ENCODE measurements at places on chromosomes 1 and 21.

GRCh38 chr1:226679853-226680516 lies 59.1 kb downstream of the ITPKB start:
- DNase-seq, result peak; percentile 81

DNA sequence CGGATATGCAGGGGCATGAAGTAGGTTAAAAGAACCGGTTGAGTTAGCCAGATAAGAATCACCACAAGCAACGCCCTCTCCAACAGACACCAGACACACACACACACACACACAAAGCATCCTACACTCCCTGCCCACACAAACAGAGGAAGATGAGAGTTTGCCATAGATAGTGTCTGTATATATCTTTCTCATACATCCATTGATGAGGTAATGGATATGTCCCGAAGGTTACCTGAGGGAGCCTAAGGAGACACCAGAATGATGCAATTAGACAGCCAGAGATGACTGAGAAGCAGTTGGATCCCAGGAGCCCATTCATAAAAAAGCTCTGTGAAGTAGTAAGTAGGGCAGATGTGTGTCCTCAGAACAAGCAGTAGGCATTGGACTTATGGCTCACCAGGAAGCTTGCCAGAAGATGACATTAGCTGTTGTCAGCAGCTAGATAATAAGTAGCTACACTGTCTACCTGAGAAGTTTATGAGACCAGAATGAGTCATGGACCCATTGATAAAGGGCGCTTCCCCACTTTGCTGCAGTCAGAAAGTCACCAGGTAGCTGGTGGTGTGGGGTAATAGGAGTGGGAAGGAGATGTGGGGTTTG lies 247.0 kb downstream of the KCNT2 start:
- DNase-seq, result peak; percentile 4

GRCh38 chr1:246161626-246162025 lies 345.5 kb downstream of the SMYD3 start:
- peak; percentile 79 for DNase-seq

DNA sequence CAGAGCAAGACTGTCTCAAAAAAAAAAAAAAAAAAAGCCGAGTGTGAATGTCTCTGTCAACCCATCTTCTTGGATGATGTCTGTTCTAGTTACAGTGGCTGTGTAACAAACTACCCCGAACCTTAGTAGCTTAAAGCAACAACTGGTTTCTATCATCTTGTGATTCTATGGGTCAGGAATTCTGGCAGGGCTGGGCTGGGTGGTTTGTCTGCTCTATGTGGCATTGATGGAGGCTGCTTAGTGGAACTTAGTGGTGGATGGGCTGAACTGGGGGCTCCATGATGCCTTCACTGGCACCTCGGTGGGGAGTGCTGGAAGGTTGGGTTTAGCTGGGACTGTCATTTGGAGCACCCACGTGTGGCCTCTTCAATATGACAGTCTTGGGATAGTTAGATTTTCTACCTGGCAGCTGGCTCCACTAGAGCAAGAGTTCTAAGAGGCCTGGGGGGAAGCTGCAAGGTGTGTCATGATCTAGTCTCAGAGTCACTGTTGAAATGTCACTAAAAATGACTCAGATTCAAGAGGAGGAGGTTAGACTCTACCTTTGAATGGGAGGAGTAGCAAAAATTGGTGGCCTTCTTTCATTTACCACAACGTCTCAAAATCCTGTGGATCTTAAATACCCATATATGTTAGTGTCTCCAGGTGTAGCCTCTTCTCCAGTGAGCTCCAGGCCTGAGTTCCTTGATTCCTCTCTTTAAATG lies 18.6 kb downstream of the ACOT11 start:
- no peak for DNase-seq

- DNase-seq, result no peak
These were observed 6.2 kb downstream of the TNNT2 start for GRCh38 chr1:201371276-201371675.

DNA sequence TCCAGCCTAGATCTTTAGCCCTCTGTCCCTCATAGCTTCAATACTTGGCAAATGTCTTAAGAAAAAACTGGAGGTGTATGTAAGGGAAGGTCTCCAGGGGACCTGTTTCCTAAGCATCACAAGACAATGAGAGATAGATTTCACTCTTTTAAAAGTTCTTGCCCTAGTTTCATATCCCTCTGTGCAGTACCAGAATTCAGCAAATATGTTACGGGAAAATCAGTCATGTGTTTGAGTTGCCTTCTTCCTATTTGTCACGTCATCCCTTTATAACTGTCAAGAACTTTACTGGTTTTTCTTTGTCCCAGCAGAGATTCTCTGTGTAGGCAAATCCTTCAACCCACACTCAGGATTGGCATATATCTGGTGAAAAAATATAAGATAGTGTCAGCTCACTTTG lies 32.3 kb downstream of the DNASE2B start:
- DNase-seq, result no peak

Data from fibroblast of skin of abdomen (primary cell).